ENCODE measurements at places on chromosomes 11 and 22. TPM values are rescaled to one million over a fixed set of nuclear protein-coding genes. Genes with fewer than 3 reads are reported as not detected.

DNA sequence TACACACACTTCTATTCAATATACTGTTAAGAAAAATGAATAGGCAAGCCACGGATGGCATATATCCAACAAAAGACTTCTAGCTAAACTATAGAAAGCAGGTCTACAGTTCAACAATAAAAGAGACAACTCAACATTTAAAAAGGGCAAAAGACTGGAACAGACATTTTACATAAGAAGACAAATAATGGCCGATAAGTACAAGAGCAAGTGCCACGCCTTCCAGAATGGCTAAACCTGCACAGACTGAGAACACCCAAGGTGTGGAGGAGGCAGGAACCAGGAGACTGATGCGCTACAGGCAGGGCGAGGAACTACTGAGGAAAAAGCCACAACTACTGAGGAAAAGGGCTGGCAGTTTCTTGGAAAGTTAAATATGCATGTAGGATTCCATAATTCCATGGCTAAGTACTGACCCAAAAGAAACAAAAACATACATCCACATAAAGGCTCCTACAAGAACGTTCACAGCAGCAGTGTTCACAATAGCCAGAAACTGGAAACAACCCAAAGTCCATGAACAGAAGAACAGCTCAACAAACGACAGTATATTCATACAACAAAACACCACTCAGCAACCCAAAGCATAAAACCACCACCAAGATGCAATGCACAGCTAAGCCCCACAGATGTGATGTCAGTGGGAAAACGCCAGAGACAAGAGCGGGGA is 9.6 kb upstream of the MOB2 start:
- DNase-seq: no peak

- DNase-seq: no peak
Observed at GRCh38 chr22:30239488-30240405, 6.8 kb downstream of the LIF start.

DNA sequence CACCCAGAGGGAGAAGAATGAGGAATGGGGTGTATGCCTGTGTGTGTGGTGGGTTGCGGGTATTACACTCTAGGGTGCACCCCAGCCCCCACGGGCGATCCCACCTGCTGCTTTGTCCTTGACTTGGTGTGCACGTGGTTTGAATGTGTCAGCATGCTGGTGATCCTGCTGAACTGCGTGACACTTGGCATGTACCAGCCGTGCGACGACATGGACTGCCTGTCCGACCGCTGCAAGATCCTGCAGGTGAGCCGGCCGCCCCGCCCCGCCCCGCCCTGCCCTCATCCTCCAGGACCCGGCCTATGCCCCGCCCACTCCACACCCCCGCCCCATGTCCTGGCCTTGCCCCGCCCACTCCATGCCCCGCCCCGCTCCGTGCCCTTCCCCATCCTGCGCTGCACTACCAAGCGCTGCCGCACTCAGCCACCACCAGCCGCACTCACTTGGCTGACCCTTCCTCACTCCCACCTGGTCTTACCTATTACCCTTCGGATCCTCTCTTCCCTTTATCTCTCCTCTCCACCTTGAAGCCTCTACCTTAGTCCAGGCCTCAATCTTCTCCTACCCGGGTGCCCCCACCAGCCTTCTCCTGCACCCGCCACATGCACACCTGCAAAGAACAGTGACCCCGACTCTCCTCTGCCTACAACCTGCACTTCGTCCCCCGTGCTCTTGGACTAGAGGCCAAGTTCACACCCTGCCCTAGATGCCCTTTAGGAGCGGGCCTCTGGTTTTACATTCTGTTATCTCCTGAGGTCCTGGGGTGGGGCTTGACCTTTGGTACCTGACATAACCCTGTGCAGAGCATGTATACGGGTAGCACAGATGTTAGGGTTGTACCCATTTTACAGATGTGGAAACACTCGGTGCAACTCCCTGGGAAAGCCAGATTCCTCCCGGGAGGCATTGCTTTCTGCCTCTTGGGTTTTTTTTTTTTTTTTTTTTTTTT is 27.7 kb downstream of the CACNA1I start:
- no peak for DNase-seq

- DNase-seq: peak; percentile 7
Observed at GRCh38 chr11:44939673-44940395, 10.8 kb downstream of the TP53I11 start.

Gene ESAM
- total RNA-seq: 1.2 TPM

Gene DKK3
- 0.09 TPM for total RNA-seq

Gene CHEK1
- total RNA-seq: 152 TPM

All from HepG2 (cell line).